H1 (cell line): ENCODE measurements at places on chromosomes 3 and 15. TPM values are rescaled to one million over a fixed set of nuclear protein-coding genes. Genes with fewer than 3 reads are reported as not detected.

The TMEM266 gene
- 1.7 and 2.6 TPM in 2 replicates for total RNA-seq

The FYCO1 gene
- 9.3 and 10.8 TPM in 2 replicates for total RNA-seq

The CFAP91 gene
- total RNA-seq = 3.8 and 5.4 TPM in 2 replicates

DNA sequence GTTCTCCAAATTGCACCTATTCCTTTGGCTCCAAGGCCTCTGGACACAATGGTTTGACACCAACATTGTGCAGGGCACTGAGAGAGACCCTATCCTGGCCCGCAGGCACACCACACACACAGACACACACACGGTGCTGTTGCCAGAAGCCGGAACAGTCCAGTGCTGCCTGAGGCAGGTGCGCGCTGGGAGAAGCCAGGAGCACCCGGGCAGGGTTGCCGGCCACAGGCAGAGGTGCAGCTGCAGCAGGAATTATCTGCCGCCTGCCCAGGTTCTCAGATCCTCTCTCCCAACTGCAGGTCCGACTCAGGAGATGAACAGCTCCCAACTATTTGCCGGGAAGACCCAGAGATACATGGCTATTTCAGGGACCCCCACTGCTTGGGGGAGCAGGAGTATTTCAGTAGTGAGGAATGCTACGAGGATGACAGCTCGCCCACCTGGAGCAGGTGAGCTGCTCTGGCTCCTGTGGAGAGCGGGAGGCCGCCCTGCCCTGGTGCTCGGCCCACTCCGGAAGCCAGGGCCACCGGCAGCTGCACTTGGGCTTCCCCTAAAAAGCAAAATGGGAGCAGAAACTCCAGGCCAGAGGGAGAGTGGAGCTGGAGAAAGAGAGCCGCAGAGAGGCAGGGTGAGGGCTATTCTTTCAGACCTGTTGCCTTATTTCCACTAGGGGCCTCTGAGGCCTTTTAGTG, 42.9 kb downstream of the CHDH start:
- DNase-seq = no peak

GRCh38 chr3:127177226-127177625, 15.7 kb upstream of the PRR23E start:
- DNase-seq = no peak

DNA sequence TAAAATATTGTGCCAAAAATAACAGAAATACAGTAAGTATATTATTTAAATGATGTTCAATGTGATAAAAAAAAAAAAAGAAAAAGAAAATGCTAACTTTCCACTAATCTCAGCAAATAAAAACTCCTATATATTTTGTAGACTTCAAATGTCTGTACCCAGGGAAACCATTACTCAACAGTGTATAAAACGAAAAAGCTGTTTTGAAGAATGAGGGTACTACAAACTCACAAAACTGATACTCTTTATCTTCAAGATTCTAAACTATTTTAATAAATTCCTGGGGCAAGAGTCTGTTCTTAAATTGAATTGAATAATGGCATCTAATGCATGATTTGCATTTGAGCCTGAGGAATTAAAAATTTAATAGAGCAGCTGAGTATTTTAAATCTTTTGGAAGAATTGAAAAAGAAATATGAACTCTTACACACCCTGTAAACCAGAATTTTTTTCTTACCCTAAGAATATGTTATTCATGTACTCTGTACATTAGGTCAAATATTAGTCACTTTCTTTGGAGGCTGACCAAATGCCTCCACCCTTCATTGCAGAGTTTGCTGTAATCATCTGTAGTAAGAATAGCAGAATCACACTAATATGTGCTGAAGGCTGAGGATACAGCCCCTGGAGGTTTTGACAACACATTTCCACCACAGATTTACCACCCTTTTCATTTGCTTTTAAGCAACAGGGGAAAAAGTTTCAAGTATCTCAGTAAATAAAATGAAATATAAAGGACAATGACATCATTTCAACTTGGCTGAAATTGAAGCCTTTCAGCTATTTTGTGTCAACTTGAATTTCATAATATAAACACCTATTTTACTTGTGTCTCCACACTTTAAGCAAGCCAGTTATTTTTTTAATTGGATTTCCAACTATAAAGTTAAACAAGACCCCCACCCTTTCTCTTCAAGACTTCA, 79.7 kb downstream of the FBN1 start:
- DNase-seq = no peak

The FILIP1L gene
- total RNA-seq = 0.09 and 0.33 TPM in 2 replicates

DNA sequence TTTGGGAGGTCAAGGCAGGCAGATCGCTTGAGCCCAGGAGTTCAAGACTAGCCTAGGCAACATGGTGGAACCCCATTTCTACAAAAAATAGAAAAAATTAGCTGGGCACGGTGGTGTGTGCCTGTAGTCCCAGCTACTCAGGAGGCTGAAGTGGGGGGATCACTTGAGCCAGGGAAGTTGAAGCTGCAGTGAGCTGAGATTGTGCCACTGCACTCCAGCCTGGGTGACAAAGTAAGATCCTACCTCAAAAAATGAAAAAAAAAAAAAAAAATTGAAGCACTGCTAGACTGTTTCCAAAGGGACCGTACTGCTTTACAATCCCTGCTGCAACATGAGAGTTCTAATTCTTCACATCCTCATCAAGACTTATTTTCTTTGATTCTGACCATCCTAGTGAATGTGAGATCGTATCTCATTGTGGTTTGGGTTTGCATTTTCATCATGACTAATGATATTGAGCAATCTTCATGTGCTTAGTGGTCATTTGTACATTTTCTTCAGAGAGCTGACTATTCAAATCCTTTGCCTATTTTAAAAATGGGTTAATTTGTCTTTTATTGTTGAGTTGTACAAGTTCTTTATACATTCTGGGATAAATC, 10.8 kb downstream of the CMTM8 start:
- DNase-seq = no peak
